ENCODE measurements at places on chromosomes 12 and 14. TPM values are rescaled to one million over a fixed set of nuclear protein-coding genes. Genes with fewer than 3 reads are reported as not detected.

GRCh38 chr12:24931666-24932405 is 17.1 kb downstream of the BCAT1 start:
- no peak overlapping the region for H3K27ac ChIP-seq
- no peak overlapping the region for H3K4me3 ChIP-seq

The GRIN2B gene
- not detected for polyA plus RNA-seq

DNA sequence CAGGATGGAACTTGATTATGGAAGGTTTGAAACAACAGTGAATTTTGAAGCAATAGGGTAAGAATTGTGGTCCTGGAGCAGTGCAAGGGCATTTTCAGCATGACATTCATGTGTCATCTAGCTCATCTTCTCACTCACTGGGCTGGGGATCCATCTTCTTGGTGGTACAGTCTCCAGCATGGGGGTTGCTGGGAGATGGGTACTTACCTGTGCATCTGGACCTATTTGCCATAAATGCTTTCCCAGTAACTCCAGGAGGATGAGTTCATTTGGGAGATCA is 7.2 kb downstream of the HSP90AA1 start:
- H3K27me3 ChIP-seq: no peaks in the 10 kb centered on the region
- no peak overlapping the region for H3K4me3 ChIP-seq
- H3K36me3 ChIP-seq: peaks cover 16% of the 10 kb centered on the region
- peaks cover 39% of the 10 kb centered on the region for H3K4me1 ChIP-seq
- DNase-seq: no peak

The MFAP5 gene
- polyA plus RNA-seq: 5.7 TPM

DNA sequence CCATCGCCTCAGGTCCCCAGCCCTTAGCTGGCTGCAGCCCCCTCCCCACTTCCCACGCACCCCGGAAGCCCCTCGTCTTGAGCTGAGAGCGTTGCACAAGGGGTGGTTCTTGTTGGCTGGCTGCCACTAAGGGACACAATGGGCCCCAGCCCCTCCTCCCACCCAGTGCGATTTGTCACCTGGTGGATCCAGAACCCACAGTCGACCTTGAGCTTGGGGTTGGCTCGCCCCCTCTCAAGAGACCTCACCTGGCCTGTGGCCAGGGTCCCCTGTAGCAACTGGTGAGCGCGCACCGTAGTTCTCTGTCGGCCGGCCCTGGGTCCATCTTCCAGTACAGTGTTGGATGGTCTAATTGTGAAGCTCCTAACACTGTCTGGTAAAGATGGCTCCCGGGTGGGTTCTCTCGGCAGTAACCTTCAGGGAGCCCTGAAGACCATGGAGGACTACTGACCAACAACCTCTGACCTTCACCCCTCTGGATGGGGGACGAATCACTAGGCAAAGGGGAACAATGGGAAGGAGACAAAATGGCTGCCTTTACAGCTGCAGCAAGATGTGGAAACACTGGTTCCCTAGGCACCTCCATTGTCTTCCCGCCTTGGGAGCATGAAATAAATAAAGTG is 6.6 kb downstream of the PHB2 start:
- H3K27ac ChIP-seq: peak overlapping the region; percentile 95
- DNase-seq: peak; percentile 65
- peaks cover 54% of the 10 kb centered on the region for H3K4me1 ChIP-seq
- peaks cover 4% of the 10 kb centered on the region for H3K36me3 ChIP-seq

- H3K4me3 ChIP-seq: no peak overlapping the region
- H3K27me3 ChIP-seq: no peaks in the 10 kb centered on the region
- no peaks in the 10 kb centered on the region for H3K36me3 ChIP-seq
- DNase-seq: no peak
- H3K4me1 ChIP-seq: no peaks in the 10 kb centered on the region
Observed at GRCh38 chr12:13148485-13148847, 45.0 kb upstream of the GSG1 start.

The NXPH4 gene
- polyA plus RNA-seq: 0.38 TPM

DNA sequence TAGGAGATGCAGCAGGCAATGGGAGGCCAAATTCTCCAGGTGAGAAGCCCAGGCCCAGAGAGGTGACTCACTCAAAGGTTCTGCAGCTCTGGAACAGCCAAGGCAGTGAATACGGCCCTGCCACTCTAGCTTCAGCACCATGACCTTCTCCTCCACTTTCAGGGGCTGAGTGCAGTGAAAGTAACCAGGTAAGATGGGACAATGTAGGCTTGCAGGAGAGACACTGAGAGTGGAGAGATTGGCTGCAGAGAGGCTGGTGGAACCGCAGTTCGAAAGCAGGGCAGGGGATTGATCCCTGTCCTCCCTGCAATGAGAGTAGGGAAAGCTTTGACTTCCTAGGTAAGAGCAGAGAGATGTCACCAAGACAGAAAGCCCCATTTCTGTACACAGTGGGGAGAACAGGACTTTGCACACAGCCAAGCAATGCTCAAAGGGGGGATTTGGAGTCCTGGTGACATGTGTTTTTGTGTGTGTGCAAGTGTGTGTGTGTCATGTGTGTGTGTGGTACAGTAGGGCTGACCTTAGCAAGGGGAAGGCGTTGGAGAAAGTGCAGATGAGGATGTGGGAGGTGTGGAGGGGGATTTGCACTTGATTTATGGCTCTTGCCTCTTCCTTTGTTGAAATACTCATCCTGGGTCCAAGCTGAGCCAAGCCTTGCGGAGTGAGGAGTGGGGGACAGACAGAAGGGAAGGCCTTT is 12.7 kb downstream of the DHRS2 start:
- H3K27me3 ChIP-seq: no peaks in the 10 kb centered on the region
- H3K27ac ChIP-seq: no peak overlapping the region
- no peaks in the 10 kb centered on the region for H3K36me3 ChIP-seq
- H3K4me1 ChIP-seq: no peaks in the 10 kb centered on the region
- DNase-seq: no peak

The KRT79 gene
- polyA plus RNA-seq: not detected

The ARHGEF25 gene
- 22.1 TPM for polyA plus RNA-seq

DNA sequence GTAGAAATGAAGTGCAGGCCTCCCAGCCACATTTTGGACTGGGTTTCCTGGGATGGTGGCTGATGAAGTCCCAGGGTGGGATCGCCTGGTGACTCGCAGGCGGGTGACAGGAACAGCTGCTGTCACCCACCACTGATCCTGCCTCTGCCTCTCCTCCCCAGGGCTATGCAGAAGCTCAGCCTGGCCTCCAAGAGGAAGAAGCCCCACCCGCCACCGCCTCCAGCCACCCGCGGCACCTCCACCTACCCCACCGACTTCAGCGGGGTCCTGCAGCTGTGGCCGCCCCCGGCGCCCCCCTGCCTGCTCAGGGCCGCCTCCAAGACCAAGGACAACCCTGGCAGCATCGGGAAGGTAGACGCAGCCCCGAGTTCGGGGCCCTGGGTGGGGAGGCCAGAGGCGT is 28.3 kb downstream of the KIF26A start:
- H3K4me3 ChIP-seq: no peak overlapping the region
- H3K27me3 ChIP-seq: no peaks in the 10 kb centered on the region
- DNase-seq: no peak
- no peaks in the 10 kb centered on the region for H3K36me3 ChIP-seq
- H3K27ac ChIP-seq: no peak overlapping the region

GRCh38 chr12:95790917-95791849 is 619 bp upstream of the NTN4 start:
- peak overlapping the region; percentile 59 for H3K27ac ChIP-seq
- no peaks in the 10 kb centered on the region for H3K36me3 ChIP-seq
- no peaks in the 10 kb centered on the region for H3K27me3 ChIP-seq
- H3K4me3 ChIP-seq: peak overlapping the region; percentile 83

- no peaks in the 10 kb centered on the region for H3K36me3 ChIP-seq
- no peak overlapping the region for H3K4me3 ChIP-seq
- H3K27ac ChIP-seq: no peak overlapping the region
- H3K4me1 ChIP-seq: peaks cover 22% of the 10 kb centered on the region
- DNase-seq: no peak
Observed at GRCh38 chr14:89613260-89614008, 196.4 kb upstream of the FOXN3 start.

- no peaks in the 10 kb centered on the region for H3K36me3 ChIP-seq
Observed at GRCh38 chr12:54555670-54556257, 6.4 kb downstream of the PDE1B start.

The B4GALNT3 gene
- 13.6 TPM for polyA plus RNA-seq

DNA sequence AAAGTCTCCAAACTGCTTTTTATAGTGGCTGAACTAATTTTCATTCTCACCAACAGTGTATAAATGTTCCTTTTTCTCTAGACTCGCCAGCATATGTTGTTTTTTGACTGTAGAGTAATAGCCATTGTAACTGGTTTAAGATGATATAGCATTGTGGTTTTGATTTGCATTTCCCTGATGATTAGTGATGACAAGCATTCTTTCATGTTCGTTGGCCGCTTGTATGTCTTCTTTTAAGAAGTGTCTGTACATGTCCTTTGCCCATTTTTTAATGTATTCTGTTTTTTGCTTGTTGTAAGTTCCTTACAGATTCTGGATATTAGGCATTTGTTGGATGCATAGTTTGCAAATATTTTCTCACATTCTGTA is 404.9 kb downstream of the FLRT2 start:
- no peak overlapping the region for H3K4me3 ChIP-seq
- no peaks in the 10 kb centered on the region for H3K27me3 ChIP-seq
- H3K36me3 ChIP-seq: no peaks in the 10 kb centered on the region

- no peaks in the 10 kb centered on the region for H3K36me3 ChIP-seq
- no peak overlapping the region for H3K27ac ChIP-seq
- H3K4me1 ChIP-seq: no peaks in the 10 kb centered on the region
Observed at GRCh38 chr12:105470601-105471000, 140.1 kb downstream of the C12orf75 start.

GRCh38 chr14:92021523-92021922 is 18.3 kb downstream of the TRIP11 start:
- no peaks in the 10 kb centered on the region for H3K27me3 ChIP-seq
- no peak overlapping the region for H3K4me3 ChIP-seq
- peaks cover 16% of the 10 kb centered on the region for H3K4me1 ChIP-seq
- H3K27ac ChIP-seq: no peak overlapping the region

- no peaks in the 10 kb centered on the region for H3K4me1 ChIP-seq
- H3K27ac ChIP-seq: no peak overlapping the region
- no peak overlapping the region for H3K4me3 ChIP-seq
- no peaks in the 10 kb centered on the region for H3K27me3 ChIP-seq
Observed at GRCh38 chr12:84696908-84697540, 215.6 kb downstream of the SLC6A15 start.

GRCh38 chr12:9708853-9709252 is 24.0 kb downstream of the CLECL1 start:
- no peaks in the 10 kb centered on the region for H3K4me1 ChIP-seq
- H3K36me3 ChIP-seq: no peaks in the 10 kb centered on the region
- no peak overlapping the region for H3K27ac ChIP-seq
- no peaks in the 10 kb centered on the region for H3K27me3 ChIP-seq
- no peak overlapping the region for H3K4me3 ChIP-seq

The PARPBP gene
- polyA plus RNA-seq: 0.38 TPM

- no peaks in the 10 kb centered on the region for H3K27me3 ChIP-seq
- H3K4me1 ChIP-seq: peaks cover 7% of the 10 kb centered on the region
- H3K27ac ChIP-seq: no peak overlapping the region
Observed at GRCh38 chr14:103126873-103127304, 3.6 kb downstream of the TNFAIP2 start.

GRCh38 chr12:126480451-126480850 is 1415.2 kb downstream of the AACS start:
- H3K27me3 ChIP-seq: no peaks in the 10 kb centered on the region
- no peak for DNase-seq
- H3K4me3 ChIP-seq: no peak overlapping the region
- H3K4me1 ChIP-seq: peaks cover 4% of the 10 kb centered on the region
- no peak overlapping the region for H3K27ac ChIP-seq
- H3K36me3 ChIP-seq: no peaks in the 10 kb centered on the region

GRCh38 chr12:57579677-57580465 is 11.1 kb upstream of the PIP4K2C start:
- no peaks in the 10 kb centered on the region for H3K4me1 ChIP-seq
- H3K27me3 ChIP-seq: no peaks in the 10 kb centered on the region
- H3K36me3 ChIP-seq: no peaks in the 10 kb centered on the region
- no peak for DNase-seq

GRCh38 chr12:46454981-46455380 is 82.4 kb upstream of the SLC38A2 start:
- DNase-seq: no peak
- H3K27me3 ChIP-seq: no peaks in the 10 kb centered on the region
- no peak overlapping the region for H3K4me3 ChIP-seq
- H3K36me3 ChIP-seq: no peaks in the 10 kb centered on the region
- peaks cover 18% of the 10 kb centered on the region for H3K4me1 ChIP-seq
- H3K27ac ChIP-seq: no peak overlapping the region

- no peak overlapping the region for H3K27ac ChIP-seq
- no peaks in the 10 kb centered on the region for H3K36me3 ChIP-seq
- no peak overlapping the region for H3K4me3 ChIP-seq
- H3K4me1 ChIP-seq: no peaks in the 10 kb centered on the region
Observed at GRCh38 chr12:92973614-92974013, 44.5 kb upstream of the EEA1 start.

DNA sequence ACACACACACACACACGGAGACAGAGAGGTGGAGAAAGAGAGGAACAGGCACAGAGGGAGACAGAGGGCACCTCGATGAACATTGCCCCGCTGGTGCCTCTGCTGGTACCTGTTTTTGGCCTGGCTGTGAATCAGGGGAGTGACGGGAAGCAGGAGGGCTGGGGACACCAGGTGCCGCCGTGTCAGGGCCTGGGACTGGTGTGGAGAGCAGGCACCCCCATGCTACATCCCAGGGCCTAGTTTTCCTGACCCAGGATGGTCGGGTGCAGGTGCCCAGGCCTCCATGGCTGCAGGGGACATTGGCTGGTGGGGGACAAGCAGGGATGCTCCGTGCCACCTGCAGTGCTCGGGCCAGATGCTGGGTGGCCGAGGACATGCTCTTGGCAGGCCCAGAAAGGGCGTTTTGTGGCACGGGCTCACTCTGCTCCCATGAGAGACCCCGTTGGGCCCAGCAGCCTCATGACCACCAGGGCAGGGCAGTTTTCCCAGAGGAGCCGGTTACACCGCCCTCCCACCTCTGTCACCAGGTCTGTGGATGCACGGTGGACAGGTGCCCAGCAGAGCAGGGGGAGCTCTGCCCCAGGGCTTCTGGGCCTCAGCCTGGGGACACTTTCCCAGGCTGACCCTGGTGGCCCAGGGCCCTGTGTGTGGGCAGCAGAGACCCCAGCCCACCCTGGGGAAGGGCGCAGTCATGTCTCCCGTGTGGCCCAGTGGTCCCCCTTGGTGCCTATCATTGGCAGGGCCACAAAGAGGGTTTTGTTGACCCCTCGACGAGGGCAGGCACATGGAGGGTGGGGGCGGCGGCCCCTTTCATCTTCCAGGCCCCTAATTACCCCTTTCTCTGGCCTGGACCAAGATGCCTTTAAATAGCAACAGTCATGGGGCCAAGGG is 207.5 kb upstream of the RTL1 start:
- DNase-seq: no peak
- no peak overlapping the region for H3K4me3 ChIP-seq
- no peaks in the 10 kb centered on the region for H3K4me1 ChIP-seq
- H3K27me3 ChIP-seq: no peaks in the 10 kb centered on the region
- no peaks in the 10 kb centered on the region for H3K36me3 ChIP-seq

DNA sequence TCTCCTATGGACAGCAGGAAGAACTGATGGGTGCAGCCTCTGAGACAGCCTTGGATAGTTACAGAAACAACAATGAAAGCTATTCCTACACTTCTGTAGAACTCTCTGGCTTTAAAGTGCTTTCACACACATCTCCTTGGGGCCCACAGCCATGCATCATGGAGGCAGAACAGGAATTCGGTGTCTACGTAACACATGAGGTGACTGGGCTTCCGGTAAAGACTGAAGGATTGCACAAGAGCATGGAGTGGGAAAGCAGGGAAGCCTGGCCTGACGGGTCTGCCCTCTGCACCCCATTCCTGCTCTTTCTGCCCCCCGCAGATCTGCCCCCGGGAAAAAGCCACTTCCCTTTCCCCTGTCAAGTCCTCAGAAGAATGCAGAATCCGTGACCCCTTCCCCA is 82.6 kb downstream of the VWF start:
- no peak overlapping the region for H3K27ac ChIP-seq
- H3K27me3 ChIP-seq: no peaks in the 10 kb centered on the region
- H3K4me3 ChIP-seq: no peak overlapping the region
- H3K36me3 ChIP-seq: no peaks in the 10 kb centered on the region
- DNase-seq: no peak
- H3K4me1 ChIP-seq: no peaks in the 10 kb centered on the region

All from pancreas (tissue), 10 donors.